ENCODE measurements at places on chromosomes 6 and 20. TPM values are rescaled to one million over a fixed set of nuclear protein-coding genes. Genes with fewer than 3 reads are reported as not detected.

EEF1E1 gene
- total RNA-seq: 113 TPM

SDCBP2 gene
- total RNA-seq: 3.9 TPM

GFRA4 gene
- not detected for total RNA-seq

ID1 gene
- 66.0 TPM for total RNA-seq

MTFR2 gene
- total RNA-seq: 3.6 TPM

PBOV1 gene
- total RNA-seq: not detected

PLN gene
- under 0.01 TPM for total RNA-seq

ARMH2 gene
- not detected for total RNA-seq

PTCRA gene
- not detected for total RNA-seq

MLIP gene
- 12.0 TPM for total RNA-seq

LY6G6C gene
- not detected for total RNA-seq

IL20RA gene
- total RNA-seq: not detected

SIRPA gene
- total RNA-seq: 8.4 TPM

MAP1LC3A gene
- 15.8 TPM for total RNA-seq

CDH26 gene
- not detected for total RNA-seq

SFTA2 gene
- not detected for total RNA-seq

LRRC73 gene
- total RNA-seq: 0.32 TPM

SCUBE3 gene
- total RNA-seq: 0.30 TPM

HLA-F gene
- total RNA-seq: 25.1 TPM

TRAM2 gene
- total RNA-seq: 69.6 TPM

KAT14 gene
- total RNA-seq: 13.2 TPM

FRK gene
- total RNA-seq: under 0.01 TPM

PPP1R16B gene
- total RNA-seq: 54.9 TPM

PRSS16 gene
- total RNA-seq: not detected

ADGB gene
- not detected for total RNA-seq

HNF4A gene
- total RNA-seq: not detected

SAMD3 gene
- not detected for total RNA-seq

ZBTB46 gene
- 4.9 TPM for total RNA-seq

ADGRF5 gene
- total RNA-seq: 2.9 TPM

TNFRSF21 gene
- 16.0 TPM for total RNA-seq

GRM1 gene
- total RNA-seq: not detected

VSTM2L gene
- total RNA-seq: not detected

DZANK1 gene
- total RNA-seq: 0.65 TPM

MAFB gene
- 0.65 TPM for total RNA-seq

BPI gene
- not detected for total RNA-seq

SLC22A7 gene
- not detected for total RNA-seq

TRMT6 gene
- 8.4 TPM for total RNA-seq

UTRN gene
- 334 TPM for total RNA-seq

MCHR2 gene
- total RNA-seq: not detected

LY6G6D gene
- total RNA-seq: not detected

CST4 gene
- total RNA-seq: not detected

WFDC5 gene
- not detected for total RNA-seq

ZNF831 gene
- not detected for total RNA-seq

ADGRB3 gene
- total RNA-seq: under 0.01 TPM

All from epithelial cell of umbilical artery (primary cell).